ENCODE measurements at places on chromosomes 1 and 21.
A peak's percentile ranks its signal among the peaks of the same experiment; 100 is the strongest.

GRCh38 chr21:32455548-32455947 lies 43.0 kb downstream of the EVA1C start:
- no peak for DNase-seq

DNA sequence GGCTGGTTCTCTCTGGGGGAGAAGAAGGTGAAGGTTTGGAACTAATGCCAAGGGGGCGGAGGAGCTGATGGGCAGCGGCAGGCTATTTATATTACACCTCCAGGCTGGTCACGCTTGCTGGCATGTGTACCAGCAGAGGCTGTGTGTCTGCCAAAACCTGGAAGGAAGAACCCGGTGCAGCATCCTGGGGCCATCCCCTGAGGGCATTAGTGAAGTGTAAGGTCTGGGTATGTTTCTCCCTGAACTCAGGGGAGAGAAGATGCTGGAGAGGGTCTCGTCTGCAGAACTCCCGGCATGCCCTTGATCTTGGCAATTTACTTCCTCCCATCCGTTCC lies 5.3 kb downstream of the DISP3 start:
- DNase-seq = no peak

GRCh38 chr1:109726728-109727373 lies 14.0 kb downstream of the GSTM3 start:
- DNase-seq = no peak

GRCh38 chr1:184790642-184791549 lies 36.2 kb upstream of the EDEM3 start:
- DNase-seq = no peak

DNA sequence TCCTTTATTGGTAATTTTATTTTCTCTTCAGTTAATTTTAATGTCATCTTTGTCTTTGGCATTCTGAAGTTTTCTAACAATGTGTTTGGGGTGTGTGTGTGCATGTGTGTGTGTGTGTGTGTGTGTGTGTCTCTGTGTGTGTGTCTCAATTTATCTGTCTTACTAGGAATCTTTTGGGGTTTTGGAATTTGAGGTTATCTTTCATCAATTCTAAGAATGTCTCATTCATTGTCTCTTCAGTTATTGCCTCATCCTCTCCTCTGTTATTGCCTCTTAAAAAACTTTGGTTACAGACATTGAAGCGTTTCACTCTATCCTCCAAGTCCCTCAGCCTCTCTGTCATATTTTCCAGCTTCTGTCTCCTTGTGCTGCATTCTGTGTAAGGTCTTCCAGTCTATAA lies 18.1 kb upstream of the SAMD13 start:
- no peak for DNase-seq

DNA sequence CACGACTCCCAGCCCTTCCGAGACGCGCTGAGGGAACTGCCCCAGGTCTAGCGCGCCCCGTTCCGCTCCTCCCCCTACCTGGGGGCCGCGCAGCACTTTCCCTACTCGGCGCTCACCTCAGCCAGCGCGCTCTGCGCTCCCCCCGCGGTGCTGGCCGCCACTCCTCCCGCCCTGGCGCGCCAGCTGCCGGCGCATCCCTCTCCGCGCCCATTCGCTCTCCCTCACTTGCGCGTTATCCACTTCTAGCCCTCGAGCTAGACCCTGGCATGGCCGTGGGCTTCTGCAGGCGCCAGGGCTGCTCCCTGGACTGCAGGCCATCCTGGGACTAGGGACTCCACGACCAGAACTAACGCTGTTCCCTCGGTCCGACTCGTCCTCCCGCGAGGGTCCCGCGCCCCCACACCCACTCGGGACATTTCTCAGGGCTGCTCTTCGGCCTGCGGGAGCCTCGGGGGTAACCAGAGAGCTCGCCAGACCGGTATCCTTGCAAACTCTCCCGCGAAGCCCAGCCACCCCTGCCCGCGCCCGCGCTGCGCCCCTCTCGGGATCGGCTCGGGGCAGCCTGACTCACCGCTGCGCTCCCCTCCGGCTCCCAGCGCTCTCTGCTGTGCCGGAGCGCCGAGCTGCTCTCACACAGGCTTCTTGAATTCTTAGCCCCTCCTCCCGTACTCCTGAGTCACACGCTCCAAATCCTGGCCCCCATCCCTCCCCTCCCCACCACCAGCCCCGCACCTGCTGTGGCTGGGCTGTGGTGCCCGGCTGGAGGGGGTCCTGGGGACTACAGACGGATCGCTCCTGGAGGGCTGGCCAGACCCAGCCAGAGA lies at the start of gene NGF:
Gene NGF, minus strand, starts transcription at position 617 of the 824 bp plus-strand sequence. CDS start 51,454 bp downstream, outside the sequence.
- DNase-seq = no peak

DNA sequence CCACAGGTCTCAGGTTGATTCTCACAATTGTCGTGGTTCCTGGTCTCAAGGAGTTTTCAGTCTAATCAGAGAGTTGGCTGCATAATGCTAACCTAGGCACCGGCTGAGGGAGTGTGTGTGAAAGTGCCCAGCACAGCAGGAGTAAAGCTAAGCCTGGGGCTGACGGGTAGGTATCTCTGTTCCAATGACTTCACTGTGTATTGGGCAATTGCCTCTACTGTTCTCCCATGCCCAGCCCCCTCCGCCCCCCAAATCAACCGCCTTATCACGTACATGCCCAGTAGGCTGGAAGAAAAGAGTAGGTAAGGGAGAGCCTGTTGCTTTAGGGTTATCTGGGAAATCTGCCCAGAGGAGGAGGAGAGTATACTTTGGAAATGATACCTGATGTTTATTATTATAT lies 54.7 kb downstream of the MRPS6 start:
- no peak for DNase-seq

DNA sequence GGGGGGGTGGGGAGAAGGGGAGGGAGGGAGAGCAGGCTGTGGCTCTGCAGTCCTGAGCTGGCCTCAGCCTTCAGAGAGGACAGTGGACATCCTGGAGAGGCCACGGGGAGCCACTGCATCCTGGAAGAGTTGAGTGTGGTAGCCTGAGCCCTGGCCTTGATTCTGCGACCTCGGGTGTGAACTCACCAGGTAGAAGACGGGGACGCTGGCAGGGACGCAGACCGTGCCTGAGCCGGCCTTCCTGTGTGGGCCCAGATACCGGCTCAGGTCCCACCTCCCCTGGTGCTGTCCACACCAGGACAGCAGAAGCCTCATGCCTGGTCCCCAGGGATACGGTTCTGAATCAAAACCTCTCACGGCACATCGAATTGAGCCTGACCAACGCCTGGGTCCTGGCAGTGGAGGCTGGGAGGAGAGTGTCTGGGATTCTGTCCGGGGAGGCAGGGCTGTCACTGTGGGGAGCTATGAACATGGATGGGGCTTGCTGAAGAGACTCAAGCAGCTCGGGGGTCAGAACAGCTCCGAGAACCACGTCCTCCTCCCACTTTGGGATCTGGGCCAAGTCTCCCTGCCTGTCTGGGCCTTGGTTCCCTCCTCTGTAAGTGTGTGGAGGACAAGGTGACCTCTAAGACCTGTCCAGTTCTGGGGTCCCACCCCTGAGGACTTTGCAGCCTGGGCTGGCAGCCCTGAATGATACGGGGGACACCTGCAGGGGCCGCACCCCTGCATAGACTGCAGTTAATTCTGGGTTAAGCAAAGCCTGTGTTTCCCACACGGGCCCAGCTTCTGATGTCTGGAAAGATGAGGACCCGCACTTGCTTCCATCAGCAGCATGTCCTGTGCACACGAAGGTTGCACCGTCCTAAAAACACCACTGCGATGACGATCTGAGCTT lies 30.4 kb downstream of the RRP1 start:
- no peak for DNase-seq

DNA sequence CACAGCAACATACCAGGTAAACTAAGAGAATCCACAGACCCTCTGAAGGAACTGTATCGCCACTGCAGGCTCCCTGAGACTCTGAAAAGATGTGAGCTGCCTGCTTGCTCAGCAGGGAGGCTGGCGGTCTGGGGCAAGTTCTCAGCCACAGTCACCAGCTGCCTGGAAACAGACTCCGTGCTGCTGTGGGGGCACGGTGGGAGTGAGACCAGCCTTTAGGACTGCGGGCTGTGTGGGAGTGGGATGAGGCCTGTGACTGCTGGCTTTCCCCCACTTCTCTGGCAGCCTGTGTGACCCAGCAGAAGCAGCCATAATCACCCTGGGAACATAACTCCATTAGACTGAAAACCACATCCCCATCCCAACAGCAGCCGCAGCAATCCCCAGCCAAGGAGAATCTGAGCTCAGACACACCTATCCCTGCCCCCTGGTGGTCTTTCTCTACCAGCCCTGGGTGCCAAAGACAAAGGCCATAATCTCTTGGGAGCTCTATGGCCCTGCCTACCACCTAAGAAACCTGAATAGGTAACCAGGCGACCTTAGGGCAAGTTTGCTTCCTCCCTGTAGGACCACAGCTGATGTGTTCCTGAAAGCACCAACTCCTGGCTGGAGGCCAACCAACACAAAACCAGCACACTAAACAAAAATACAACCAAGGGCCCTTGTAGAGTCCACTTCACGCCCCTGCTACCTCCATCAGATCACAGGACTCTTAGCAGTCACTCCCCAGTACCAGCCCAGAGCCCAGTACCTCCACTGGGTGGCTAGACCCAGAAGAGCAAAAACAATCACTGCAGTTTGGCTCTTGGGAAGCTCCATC lies 151.5 kb downstream of the SMYD3 start:
- no peak for DNase-seq

- DNase-seq = peak; percentile 35
Measured at GRCh38 chr1:39410915-39411436, 80.5 kb upstream of the BMP8A start.

GRCh38 chr1:157088607-157089006 lies 11.0 kb downstream of the ETV3L start:
- DNase-seq = no peak

DNA sequence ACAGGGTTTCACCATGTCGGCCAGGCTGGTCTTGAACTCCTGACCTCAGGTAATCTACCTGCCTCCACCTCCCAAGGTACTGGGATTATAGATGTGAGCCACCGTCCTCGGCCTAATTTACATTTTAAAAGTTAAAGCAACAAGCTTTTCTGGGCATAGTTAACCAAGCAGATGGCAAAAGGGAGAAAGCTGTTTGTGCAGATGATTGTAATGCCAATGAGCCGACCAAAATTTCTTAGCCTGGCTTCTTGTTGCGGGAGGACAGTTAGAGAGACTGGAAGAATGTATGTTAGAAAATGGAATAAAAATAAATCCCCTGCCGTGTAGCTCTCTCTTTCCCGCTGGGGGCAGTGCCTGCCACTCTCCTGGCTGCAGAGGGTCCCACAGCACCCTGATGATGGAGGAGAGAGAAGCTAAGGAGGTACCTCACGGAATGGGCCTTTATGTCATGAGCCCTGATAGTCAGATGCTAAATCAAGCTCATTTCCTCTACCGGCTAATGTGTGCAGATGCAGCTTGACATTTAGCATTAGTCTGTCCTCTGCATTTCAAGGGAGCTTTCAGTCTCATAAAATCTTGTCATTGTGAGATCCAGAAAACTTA lies 87.2 kb downstream of the HHAT start:
- no peak for DNase-seq

DNA sequence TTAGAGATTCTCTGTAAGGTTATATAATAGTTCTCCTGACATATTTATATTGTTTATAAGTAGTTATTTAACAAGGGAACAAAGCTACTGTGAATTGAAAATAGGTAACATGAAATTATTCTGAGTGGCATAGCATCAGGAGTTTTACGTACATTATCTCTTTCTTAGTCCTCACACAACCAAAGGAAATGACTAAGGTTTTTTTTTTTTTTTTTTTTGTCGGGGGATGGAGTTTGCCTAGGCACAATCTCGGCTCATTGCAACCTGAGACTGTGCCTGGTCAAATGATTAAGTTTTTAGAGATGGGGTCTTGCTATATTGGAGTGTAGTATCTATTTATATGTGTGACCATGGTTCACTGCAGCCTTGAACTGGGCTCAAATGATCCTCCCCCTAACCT lies 24.9 kb downstream of the TMED5 start:
- no peak for DNase-seq

GRCh38 chr1:34176830-34177603 lies at the start of gene C1orf94:
Gene C1orf94 (plus strand): TSS chr1:34176907. CDS start chr1:34177790, 883 bp downstream.
- no peak for DNase-seq

- no peak for DNase-seq
Measured at GRCh38 chr21:44946254-44947041, 6.6 kb downstream of the SLX9 start.

DNA sequence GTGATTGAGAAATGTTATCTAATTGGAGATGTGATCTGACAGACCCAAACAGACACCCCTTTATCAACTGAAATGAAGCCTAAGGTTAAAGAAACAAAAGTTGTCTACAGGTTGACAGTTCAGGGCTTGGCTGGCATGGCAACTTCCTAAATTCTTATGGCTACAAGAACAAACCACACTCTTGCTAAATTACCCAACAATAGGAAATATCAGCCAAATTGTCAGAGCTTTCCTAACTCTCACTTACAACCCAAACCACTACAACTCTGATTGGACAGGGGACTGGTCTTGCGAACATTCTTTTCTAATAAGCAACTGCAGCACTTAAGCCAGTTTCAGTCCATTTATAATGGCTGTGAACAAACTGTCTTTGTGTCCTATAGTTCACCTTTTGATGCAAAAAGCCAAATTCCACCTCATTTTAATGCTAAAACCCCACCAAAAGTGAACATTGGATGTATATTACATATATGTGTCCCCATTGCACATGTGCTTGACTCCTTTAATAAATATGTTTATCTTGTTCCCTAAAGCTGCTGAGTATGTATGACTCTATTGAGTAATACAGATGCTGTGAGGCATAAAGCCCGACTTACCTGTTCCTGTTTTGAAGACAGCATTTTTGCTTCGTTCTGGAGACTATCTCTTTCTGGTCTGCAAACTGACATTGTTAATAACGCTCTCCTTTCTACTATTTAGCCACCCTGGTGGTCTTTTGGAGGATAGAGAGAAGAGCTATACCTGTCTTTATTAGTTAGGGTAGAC lies 101.3 kb upstream of the HMCN1 start:
- no peak for DNase-seq

DNA sequence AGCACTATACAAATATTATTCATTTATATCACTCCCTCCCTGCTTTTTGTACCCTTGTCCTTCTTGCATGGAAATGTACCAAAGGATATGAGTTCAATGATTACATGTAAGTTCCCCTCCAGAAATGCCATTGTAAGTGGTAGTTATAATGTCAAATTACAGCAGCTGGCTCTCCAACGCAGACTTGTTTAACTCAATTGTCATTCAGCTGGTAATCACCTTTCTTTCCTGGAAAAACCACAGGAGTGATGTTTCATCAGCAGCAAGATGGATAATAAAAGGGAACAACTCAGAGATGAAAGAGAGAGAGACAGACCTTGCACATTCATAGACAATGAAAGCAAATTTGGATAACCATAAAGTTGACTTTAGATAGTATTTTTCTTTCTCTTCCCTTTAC lies 578.6 kb upstream of the PBX1 start:
- no peak for DNase-seq

- no peak for DNase-seq
Measured at GRCh38 chr1:147270721-147271120, 28.2 kb downstream of the CHD1L start.

- DNase-seq = no peak
Measured at GRCh38 chr1:105793536-105794146, 1262.8 kb upstream of the PRMT6 start.

GRCh38 chr1:210978316-210978973 lies 155.5 kb downstream of the KCNH1 start:
- DNase-seq = no peak
